Stimulated activated CD8-positive, alpha-beta memory T cell treated with anti-CD3 and anti-CD28 coated beads, Interleukin-4, amount 100 ng/mL, for 1 hour (primary cell): ENCODE measurements at places on chromosomes 3 and 15.

- DNase-seq = no peak
Measured at GRCh38 chr3:108509871-108510270, 525 bp downstream of the MYH15 start.

DNA sequence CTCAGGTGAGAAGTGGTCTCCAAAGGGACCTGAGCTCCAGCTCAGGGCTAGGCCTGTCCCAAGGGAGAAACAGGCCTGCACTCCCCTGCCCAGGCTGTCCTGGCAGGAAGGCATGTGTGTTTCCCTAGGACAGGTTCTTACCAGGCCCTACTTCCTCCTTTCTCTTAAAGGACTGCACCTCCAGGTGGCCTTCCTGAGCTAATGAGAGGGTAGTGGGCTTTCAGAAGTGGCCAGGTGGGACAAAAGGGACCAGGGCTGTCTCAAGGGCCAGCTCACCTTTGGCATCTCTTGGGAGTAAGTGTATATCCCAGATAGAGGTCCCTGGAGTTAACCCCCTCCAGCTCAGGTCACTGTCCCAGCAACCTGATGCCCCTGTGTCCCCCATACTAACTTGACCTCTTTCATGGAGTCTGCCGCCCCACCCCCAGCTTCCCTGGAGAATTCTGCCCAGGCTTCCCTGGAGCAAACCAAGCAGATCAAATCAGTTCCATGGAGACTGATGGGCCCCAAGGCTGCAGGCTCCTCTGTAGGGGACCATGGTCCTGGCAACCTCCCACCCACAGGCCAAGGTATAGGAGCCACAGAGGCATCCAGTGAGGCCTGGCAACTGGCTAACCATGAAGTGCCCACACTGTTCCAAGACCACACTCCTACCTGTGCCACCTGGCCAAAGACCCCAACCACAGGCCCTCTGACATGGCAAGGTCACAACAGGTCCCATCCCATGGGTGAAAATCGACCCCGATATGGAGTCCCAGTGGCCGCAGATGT is 67.6 kb downstream of the ZNF445 start:
- DNase-seq = no peak

GRCh38 chr15:22259881-22260421 is 179.6 kb downstream of the OR4M2 start:
- no peak for DNase-seq

GRCh38 chr3:5197470-5198312 is 10.2 kb downstream of the EDEM1 start:
- no peak for DNase-seq

DNA sequence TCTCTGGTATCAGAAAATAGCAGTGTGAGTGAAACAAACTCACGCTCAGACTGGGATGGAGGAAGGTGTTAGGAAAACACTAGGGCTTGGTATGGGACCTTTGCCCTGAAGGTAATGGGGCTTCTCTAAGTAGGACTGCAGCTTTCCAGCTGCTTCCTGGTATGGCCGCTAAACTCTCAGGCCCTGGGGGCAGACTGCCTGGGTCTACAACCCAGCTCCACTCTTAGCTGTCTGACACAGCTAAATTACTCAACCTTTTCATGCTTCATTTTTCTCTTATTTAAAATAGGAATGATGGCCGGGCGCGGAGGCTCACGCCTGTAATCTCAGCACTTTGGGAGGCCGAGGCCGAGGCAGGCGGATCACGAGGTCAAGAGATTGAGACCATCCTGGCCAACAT is 5.2 kb upstream of the YEATS2 start:
- no peak for DNase-seq

DNA sequence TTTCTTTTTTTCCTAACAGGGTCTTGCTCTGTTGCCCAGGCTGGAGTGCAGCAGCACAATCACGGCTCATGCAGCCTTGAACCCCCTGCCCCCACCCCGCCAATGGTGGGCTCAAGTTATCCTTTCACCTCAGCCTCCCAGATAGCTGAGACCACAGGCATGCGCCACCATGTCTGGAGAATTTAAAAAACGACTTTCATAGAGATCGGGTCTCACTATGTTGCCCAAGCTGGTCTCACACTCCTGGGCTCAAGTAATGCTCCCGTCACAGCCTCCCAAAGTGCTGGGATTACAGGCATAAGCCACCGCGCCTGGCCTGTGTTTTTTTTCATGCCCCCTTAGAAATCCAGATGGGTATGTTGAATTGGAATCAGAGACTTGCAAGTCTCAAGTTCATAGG is 40.3 kb downstream of the ERICH6 start:
- no peak for DNase-seq

DNA sequence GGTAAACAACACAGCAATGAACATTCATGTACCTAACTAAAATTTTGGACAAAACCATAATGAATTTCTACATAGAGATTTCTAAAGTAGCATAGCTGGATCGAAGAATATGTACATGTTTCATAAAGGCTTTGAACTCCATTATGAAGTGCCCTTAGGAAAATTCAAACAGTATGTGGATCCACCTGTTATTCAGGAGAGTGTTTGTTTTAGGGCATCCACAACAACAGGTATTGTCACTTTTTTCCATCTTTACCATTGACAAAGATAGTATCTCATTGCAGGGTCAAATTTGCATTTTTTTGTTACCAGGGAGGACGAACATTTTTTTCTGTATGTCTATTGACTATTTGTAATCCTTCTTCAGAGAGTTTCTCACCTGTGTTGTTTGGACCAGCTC is 75.0 kb downstream of the COL6A5 start:
- DNase-seq = no peak

DNA sequence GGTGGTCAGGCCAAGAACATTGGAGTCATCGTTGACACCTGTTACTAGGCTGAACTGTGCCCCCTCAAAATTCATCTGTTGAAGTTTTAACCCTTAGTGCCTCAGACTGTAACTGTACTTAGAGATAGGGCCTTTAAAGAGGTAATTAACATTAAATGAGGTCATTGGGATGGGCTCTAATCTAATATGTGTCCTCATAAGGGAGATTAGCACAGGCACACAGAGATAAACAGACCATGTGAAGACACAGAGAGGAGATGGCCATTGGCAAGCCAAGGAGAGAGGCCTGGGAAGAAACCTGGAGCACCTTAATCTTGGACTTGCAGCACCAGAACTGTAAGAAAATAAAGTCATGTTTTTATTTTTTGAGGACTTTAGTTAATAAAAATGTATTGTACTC is 59.6 kb downstream of the PLCL2 start:
- no peak for DNase-seq

DNA sequence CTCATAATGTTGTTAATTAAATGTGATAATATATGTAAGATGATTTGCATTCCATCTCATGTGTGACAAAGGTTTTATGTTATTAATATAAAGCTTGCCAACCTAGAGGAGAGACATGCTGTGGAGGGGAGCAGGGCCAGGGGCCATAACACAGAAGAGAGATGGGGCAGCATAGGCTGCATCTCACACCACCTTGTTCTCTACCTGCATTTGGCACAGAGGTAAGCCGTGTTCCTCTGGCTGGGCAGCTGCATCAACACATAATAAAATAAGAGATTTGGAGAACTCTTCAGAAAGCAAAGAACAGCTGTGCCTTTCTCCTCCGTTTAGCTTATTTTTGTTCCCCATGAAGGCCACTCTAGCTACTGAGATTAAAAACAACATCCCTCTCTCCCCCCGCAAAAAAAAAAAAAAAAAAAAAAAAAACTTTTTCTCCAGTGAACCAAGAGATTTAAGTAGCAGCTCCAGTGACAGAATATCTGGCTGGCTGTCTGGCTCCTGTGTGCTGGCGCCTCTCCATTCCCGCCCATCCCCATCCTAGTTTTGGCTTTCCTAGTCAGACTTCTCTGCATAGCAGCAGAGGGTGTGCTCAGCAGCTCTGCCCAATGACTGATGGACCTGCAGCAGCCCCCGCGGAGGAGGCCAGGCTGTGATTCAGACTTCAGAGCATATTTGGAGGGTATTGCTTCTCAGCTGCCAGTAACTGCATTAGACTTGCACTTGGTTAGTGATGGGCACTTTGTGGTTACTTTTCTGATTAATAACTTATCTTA is 52.2 kb upstream of the STXBP5L start:
- DNase-seq = no peak

GRCh38 chr3:192866804-192867203 is 50.9 kb downstream of the MB21D2 start:
- no peak for DNase-seq

DNA sequence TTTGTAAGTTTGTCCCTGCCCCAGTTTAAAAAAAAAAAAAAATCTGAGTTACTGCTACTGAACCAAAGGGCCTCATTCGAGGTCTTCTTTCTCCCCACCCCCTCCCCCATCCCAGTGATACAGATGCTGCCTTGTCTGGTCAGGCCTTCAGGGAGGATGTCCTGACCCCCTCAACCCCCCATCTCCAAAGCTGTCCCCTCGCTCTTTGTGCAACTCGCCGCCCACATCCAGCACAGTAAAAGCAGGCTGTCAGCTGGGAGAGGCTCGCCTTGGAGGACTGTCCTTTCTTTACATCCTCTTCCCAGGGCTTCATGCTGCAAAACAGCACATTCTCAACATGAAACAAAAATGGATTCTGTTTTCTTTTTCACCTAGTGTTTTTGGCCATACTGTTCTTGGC is 133.4 kb downstream of the VGLL4 start:
- no peak for DNase-seq

DNA sequence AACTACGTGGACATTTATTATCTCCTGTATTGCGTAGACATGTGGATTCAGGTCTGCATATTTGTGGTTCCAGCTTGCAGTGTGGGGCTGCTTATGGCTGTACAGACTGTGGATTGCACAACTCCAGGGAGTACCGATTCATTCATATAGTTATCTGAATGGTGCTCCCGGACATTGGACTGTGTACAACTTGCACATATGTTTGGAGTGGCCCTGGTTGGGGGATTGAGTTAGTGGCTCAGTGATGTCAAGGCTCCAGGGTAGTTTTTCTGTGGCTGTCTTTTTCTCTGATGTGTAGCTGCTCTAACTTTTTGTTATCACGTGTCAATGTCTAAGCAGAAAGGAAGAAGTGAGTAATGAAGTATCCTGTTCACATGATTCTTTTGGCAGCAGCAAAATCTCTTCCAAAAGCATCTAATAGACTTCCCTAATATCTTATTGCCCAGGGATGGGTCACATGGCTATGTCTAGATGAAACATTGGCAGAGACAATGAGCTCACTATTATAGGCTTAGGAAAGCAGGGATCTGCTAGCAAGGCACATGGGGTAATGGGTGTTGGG is 15.8 kb downstream of the ST3GAL6 start:
- DNase-seq = no peak

- no peak for DNase-seq
Measured at GRCh38 chr3:151093905-151094304, 8.4 kb downstream of the MED12L start.

DNA sequence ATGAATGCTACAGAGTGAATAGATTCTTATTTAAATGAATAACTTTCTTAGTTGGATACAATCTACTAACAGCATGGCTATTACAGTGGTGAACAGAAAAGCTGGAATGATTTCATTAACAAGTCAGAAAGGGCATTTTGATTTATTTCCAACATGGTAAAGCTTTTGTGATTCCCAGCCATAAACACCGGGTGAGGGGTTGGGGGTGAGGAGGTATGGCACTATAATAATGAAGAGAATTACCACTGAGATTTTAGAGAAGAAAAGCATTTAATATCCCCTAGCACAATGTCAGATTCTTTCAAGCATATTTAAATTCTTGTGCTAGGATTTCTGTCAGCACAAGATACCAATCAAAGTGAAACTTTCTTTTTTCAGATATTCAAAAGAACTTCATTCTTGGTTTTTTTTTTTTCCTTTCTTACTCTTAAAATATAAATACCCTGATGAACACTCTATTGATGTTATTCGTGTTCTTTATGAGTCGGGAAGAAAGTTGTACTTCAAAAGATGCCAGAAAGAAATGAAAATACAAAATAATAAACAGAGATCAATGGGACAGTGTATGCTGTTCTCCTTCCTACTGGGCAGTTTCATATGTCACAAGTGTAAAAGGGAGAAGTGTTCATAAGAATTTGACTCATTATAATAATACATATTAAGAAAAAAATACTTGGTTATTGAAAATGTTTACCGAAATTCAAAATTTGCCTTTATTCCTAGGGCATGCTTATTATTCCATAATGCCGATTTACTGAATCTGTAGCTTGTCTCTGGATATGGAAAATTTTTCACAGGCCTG is 522.8 kb downstream of the CADM2 start:
- no peak for DNase-seq

- no peak for DNase-seq
Measured at GRCh38 chr3:46898321-46899150, 21.0 kb downstream of the PTH1R start.

DNA sequence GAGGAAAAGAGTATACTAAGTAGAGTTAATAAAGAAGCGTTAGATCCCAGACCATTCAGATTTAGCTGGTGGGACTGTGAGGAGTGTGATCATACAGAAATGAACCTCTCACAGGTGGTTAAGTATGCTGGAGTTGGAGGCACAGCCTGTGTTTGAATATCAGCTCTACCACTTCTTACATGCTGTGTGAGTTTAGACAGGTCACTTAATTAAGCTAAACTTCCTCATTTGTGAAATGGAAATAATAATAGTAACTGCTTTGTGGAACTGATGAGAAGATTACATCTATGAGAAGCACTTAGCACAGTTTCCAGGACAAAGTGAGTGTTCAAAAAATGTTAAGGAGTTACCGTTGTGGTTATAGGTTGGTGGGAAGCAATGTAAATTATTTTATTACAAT is 8.4 kb downstream of the ACP3 start:
- no peak for DNase-seq

- DNase-seq = no peak
Measured at GRCh38 chr3:126194713-126195305, 14.4 kb upstream of the ALDH1L1 start.

DNA sequence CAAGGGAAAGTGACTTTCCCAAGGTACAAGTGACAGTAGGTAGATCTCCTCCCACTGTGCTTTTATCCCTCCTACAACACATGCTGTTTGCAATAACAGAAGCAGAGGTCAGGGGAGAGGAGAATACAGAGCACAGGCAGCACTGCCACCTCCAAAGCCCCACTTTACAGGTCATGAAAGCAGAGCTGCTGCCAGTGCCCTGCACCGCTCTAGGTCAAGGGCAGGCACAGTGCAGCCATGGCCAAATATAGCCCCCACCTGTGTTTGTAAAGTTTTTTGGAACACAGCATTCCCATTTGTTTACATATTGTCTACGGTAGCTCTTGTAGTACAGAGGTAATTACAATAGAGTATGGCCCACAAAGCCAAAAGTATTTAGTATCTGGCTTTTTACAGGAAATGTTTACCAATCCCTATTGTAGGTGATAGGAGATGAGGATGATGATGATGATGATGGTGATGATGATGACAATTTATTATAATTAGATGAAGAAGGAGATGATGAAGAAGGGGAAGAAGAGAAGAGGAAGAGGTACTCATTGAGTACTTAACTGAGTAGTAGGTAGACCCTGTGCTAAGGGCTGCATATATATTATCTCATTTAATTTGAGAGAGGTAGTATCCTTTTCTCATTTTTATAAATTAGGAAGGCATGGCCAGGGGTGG is 20.4 kb downstream of the HDC start:
- no peak for DNase-seq

- no peak for DNase-seq
Measured at GRCh38 chr3:114060906-114061655, 4.5 kb downstream of the QTRT2 start.
